ENCODE measurements at places on chromosomes 5 and 9.

GRCh38 chr9:98280574-98280973 is 25.1 kb upstream of the TBC1D2 start:
- no peak for DNase-seq

GRCh38 chr5:34563931-34564709 is 92.0 kb upstream of the RAI14 start:
- DNase-seq = no peak

DNA sequence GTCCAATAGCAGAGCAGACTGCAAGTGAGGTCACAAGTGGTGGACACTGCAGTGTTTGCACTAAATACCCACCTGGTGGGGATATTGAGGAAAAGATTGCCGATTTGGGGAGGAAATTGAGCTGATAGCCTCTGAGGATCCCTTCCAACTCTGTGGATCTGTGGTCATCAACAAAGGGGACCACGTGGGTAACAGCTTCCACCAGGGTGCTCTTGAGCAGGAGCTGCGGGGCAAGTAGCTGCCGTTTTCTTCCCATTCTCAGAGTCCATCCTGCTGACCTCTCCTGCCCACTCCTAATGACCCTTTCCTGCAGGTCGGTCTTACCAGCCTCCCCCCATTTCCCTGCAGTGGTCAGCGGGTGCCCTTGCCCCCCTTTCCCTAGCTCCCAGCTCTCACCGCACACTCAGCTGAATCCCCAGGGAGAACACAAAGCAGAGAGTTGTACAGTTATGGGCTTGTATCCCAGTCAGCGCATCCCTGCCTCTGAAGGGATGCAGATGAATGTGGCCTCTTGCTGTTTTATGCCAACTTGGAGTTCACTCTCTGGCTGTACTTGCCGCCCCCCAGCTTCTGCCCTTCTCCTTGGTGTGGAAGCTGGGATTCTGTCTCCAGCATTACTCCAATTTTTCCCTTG is 18.0 kb downstream of the DAPK1 start:
- no peak for DNase-seq

DNA sequence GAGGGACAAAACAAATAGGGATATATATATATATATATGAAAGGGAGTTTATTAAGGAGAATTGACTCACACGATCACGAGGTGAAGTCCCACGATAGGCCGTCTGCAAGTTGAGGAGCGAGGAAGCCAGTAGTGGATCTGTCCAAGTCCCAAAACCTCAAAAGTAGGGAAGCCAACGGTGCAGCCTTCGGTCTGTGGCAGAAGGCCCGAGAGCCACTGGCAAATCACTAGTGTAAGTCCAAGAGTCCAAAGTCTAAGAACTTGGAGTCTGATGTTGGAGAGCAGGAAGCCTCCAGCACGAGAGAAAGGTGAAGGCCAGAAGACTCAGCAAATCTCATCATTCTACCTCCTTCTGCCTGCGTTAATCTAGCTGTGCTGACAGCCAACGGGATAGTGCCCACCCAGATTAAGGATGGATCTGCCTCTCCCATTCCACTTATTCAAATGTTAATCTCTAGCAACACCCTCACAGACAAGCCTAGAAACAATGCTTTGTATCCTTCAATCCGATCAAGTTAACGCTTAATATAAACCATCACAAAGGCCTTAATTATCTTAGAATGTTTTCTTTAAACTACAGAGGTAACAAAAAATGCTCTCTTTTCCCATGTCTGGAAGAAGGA is 23.8 kb upstream of the DAB2 start:
- no peak for DNase-seq

- DNase-seq = no peak
Observed at GRCh38 chr9:93591301-93592007, 15.1 kb downstream of the PHF2 start.

DNA sequence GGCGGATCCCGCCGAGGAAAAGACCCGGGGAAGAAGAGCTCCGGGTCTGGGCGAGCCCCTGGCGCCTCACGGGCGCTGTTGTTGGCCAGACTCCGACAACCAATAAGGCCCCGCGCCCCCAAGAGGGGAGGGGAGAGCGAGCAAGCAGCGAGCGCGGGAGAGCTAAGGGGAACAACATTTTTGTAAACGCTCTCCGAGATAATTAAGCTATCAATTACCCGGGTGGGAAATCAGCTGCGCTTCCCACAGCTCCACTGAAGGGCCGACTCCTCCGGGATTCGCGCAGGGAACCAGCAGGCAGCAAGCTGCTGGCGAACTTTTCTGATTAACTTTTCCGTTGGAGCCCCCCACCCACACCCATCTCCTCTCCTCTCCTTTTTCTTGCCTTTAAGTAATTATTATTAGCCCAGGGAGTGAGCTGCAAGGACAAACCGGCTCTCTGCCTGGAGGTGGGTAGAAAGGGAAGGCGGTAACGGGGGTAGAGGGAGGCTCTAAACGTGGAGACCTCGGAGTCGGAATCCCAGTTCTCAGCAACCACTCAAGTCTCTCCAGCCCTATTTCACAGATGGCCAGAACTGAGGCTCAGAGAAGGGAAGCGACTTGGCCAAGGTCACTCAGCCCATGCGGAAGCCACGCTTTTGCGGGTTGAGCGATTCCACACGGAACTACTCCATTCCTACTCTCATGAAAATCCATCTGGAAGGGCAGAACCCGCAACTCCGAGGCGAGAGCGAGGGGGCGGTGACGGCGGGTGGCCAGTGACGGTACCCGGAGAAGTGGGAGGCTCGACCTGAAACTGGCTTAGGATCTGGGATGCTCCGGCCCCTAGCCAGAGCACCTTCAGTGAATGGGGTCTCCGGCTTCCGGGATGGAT is 1.3 kb downstream of the ASTN2 start:
- no peak for DNase-seq

- no peak for DNase-seq
Observed at GRCh38 chr9:35414889-35415288, 75.0 kb upstream of the RUSC2 start.

DNA sequence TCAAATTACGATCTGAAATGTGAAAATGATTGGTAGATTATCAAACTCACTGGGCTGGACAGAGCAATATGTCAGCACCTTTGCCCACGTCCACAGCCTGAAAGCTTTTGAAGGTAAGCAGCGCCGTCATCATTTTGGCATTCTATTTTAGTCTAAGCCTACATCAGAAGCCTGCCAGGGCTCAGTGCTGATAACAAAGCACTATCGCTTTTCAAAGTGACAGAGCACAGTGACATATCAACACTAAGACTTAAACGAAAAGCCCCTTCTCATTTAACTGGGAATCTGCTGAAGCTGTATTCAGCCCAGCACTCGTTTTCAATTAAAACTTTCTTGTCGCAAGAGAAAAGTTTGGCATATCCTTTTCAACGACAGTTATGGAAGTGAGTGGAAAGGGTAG is 1076.3 kb downstream of the PTPRD start:
- no peak for DNase-seq

GRCh38 chr5:149849966-149850910 is 94.4 kb downstream of the PDE6A start:
- no peak for DNase-seq

GRCh38 chr9:108219664-108220063 is 636.1 kb downstream of the ACTL7B start:
- DNase-seq = no peak

DNA sequence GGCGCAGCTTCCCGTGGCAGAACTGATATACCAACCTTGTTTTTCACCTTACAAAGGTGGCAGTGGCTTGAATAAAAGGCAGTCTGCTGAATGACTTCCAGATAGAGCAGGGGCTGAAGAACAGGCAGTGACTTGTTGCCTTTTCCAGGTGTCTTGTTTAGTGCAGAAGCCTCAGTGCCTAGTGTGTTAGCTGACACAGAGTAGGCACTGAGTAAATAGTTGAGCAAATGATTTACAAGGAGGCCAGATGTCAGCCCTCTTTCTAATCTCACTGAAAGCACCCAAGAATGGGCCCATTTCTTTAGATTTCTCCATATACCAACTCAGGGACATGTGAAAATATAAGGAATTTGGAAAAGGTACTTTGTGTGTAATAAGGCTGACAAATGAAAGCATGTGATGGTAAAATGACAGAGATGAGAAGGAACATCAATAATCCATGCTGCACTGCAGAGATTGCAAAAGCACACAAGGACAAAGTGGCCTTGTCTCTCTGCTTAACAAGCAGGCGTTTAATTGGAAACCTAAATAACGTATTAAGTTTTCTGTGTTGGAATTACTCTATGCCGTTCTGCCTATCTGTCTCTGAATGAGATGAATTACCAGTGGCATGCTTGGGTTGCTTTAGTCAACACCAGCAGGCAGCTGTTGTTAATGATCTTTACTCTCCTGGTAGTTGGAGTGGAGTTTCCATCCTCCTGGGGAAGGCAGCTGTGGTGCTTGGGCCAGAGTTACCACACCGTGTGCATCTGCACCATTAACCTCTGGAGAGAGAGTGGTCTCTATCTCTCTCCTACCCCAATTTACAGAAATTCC is 360.1 kb upstream of the C9orf72 start:
- DNase-seq = no peak

DNA sequence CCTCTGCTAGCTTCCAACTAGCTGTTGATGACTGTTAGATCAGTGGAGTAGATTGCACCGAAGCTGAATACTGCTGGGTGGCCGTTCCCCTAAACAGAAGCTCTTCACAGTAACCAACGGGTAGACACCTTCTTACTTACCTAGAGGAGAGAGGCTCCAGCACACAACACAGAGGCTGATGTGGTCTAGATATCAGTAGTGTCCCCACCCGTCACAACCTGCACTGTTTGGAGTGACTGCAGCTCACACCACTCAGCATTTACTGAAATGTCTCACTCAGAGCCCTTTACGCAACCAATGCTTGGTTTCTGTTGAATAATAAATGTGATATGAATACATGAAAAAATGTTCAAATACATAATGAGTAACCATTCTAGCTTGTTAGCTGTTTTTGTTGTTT is 5.3 kb downstream of the TMEM174 start:
- DNase-seq = no peak

All from natural killer cell treated with Interleukin-12 subunit alpha and Interleukin-12 subunit beta and Interleukin-15 and Interleukin-18, amount 100 ng/mL, for 72 hours (primary cell).